ENCODE measurements at places on chromosomes 2 and 18. TPM values are rescaled to one million over a fixed set of nuclear protein-coding genes. Genes with fewer than 3 reads are reported as not detected.

GAREM2 gene
- total RNA-seq: 1.7 TPM

- peaks cover 17% of the 10 kb centered on the region for H3K4me1 ChIP-seq
- no peak overlapping the region for H3K27ac ChIP-seq
- DNase-seq: no peak
- no peaks in the 10 kb centered on the region for H3K27me3 ChIP-seq
- H3K36me3 ChIP-seq: 0 out of 2 replicates have a peak, but pooled peaks cover 16% of the 10 kb centered on the region
These were observed 4.2 kb downstream of the ZNF513 start for GRCh38 chr2:27376151-27376865.

DNA sequence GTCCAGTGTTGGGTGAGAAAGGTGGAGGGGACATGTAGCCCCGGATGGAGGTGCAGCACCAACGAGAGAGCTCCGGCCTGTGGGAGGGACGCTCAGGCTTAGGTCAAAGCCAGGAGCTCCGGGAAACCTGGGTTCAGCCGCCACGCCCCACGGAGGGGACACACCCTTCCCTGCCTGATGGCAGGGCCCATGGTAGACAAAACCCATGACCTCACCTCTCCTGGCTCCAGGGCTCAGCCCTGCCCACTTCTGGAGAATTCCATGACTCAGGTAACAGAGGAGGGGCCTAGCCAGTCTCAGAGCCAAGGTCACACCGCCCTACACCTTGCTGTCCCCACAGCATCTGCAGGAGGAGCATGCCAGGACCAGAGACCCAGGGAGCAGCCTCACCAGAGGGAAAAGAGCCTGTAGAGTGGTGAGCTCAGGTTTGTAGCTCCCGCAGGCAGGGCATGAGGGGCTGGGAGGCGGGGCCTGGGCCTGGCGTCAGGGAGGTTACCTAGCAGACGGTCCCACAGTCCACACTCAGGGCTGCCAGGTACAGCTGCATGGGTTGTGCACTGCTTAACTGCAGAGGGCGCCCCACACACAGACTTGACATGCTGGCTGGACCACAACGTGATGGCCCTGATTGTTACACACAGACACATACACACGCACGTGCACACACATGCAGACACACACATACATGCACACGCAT is 70.8 kb upstream of the SMAD7 start:
- DNase-seq: peak; percentile 86
- peaks cover 35% of the 10 kb centered on the region for H3K4me1 ChIP-seq
- H3K4me3 ChIP-seq: peak overlapping the region; percentile 56

GRCh38 chr18:25992566-25992965 is 97.8 kb downstream of the SS18 start:
- no peak overlapping the region for H3K4me3 ChIP-seq
- H3K27ac ChIP-seq: no peak overlapping the region
- no peaks in the 10 kb centered on the region for H3K27me3 ChIP-seq
- H3K36me3 ChIP-seq: no peaks in the 10 kb centered on the region
- H3K4me1 ChIP-seq: no peaks in the 10 kb centered on the region

DNA sequence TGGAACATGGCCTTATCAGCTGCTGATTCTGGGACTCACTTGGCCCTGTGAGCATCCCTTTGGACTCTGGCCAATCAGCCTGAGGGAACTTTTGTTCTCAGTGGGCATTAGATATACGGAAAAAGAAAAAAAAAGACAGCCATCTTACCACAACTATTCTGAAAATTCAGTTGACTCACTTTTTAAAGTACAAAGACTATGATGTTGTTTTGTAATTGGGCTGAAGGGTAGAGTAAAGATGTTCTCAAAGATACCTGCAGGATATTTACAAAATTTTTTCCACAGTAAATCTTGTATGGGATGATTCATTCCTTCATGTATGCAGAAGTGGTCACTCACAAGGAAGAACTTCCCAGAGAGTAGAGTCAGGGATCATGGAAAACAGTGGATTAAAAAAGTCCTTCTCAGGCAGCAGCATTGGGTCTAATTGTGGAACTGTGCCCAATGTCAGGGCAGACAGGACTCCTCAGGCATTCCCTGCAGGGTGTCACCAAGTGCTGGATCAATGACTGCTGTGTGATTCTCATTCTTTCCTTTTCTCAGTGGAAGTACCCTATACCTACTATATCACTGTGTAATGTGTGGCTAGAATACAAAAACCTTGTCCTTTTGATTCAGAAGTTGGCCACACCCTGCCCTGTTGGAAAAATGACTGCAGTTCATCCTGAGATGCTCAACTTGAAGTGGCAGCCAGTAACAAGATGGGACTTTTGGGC is 35.4 kb downstream of the SULT1C4 start:
- no peaks in the 10 kb centered on the region for H3K27me3 ChIP-seq
- peak overlapping the region; percentile 55 for H3K27ac ChIP-seq
- no peak overlapping the region for H3K4me3 ChIP-seq
- no peaks in the 10 kb centered on the region for H3K36me3 ChIP-seq

GKN1 gene
- not detected for total RNA-seq

DNA sequence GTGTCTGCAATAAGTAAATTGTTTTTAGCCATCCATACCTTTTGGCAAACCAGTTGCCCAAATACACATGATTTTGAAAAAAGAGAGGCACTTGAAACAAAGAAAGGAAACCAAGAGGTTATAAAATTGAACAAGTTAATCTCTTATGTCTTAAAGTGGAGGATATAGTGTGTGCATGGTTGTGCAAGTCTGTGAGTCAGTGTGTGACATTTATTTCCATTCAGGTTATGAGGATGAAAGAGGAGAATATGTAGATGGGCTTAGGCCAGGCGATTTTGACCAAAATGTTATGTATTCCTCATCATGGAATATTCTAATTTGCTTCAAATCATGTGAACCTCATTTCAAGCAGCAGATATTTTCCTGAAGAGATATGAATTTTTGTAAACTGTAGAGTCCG is 123.3 kb downstream of the SETBP1 start:
- H3K27ac ChIP-seq: no peak overlapping the region
- no peak for DNase-seq
- no peaks in the 10 kb centered on the region for H3K4me1 ChIP-seq
- H3K4me3 ChIP-seq: no peak overlapping the region
- H3K27me3 ChIP-seq: no peaks in the 10 kb centered on the region

LTBP1 gene
- 10.3 TPM for total RNA-seq

- no peaks in the 10 kb centered on the region for H3K36me3 ChIP-seq
- no peak overlapping the region for H3K4me3 ChIP-seq
- no peak for DNase-seq
- H3K4me1 ChIP-seq: no peaks in the 10 kb centered on the region
- H3K27me3 ChIP-seq: no peaks in the 10 kb centered on the region
These were observed 31.9 kb upstream of the BMPR2 start for GRCh38 chr2:202344178-202344577.

- H3K27me3 ChIP-seq: no peaks in the 10 kb centered on the region
- H3K4me1 ChIP-seq: peaks cover 70% of the 10 kb centered on the region
- peak overlapping the region; percentile 59 for H3K4me3 ChIP-seq
- H3K27ac ChIP-seq: peak overlapping the region; percentile 96
- no peak for DNase-seq
These were observed 74.5 kb downstream of the SPATS2L start for GRCh38 chr2:200380833-200381542.

GRCh38 chr2:23132000-23132399 is 253.0 kb upstream of the KLHL29 start:
- no peak for DNase-seq
- H3K27ac ChIP-seq: no peak overlapping the region
- no peak overlapping the region for H3K4me3 ChIP-seq
- H3K27me3 ChIP-seq: peaks cover 13% of the 10 kb centered on the region
- H3K4me1 ChIP-seq: no peaks in the 10 kb centered on the region

- no peaks in the 10 kb centered on the region for H3K36me3 ChIP-seq
- no peak for DNase-seq
- H3K27ac ChIP-seq: no peak overlapping the region
- H3K27me3 ChIP-seq: no peaks in the 10 kb centered on the region
- no peaks in the 10 kb centered on the region for H3K4me1 ChIP-seq
These were observed 75.4 kb downstream of the EXOC6B start for GRCh38 chr2:72750466-72750865.

GRCh38 chr18:61475931-61476330 is 142.7 kb downstream of the CDH20 start:
- no peak overlapping the region for H3K27ac ChIP-seq
- no peak overlapping the region for H3K4me3 ChIP-seq
- no peak for DNase-seq
- H3K27me3 ChIP-seq: peaks cover 51% of the 10 kb centered on the region
- no peaks in the 10 kb centered on the region for H3K4me1 ChIP-seq

GRCh38 chr2:904246-905024 is 46.2 kb upstream of the SNTG2 start:
- H3K4me3 ChIP-seq: no peak overlapping the region
- H3K27me3 ChIP-seq: peaks cover 67% of the 10 kb centered on the region
- no peak for DNase-seq
- H3K4me1 ChIP-seq: no peaks in the 10 kb centered on the region
- no peaks in the 10 kb centered on the region for H3K36me3 ChIP-seq

COL4A3 gene
- total RNA-seq: 2.2 TPM

- no peaks in the 10 kb centered on the region for H3K27me3 ChIP-seq
- peak overlapping the region; percentile 79 for H3K27ac ChIP-seq
- no peak overlapping the region for H3K4me3 ChIP-seq
- H3K4me1 ChIP-seq: peaks cover 43% of the 10 kb centered on the region
These were observed 165.6 kb upstream of the VRK2 start for GRCh38 chr2:57880967-57881366.

GRCh38 chr2:143333168-143333791 is 204.1 kb downstream of the ARHGAP15 start:
- H3K36me3 ChIP-seq: no peaks in the 10 kb centered on the region
- DNase-seq: no peak
- no peaks in the 10 kb centered on the region for H3K27me3 ChIP-seq
- no peak overlapping the region for H3K27ac ChIP-seq

TMEM214 gene
- total RNA-seq: 60.9 TPM

GRCh38 chr18:72411261-72411660 is 132.9 kb downstream of the CBLN2 start:
- H3K27me3 ChIP-seq: no peaks in the 10 kb centered on the region
- H3K27ac ChIP-seq: no peak overlapping the region
- no peak overlapping the region for H3K4me3 ChIP-seq
- no peaks in the 10 kb centered on the region for H3K36me3 ChIP-seq

DNA sequence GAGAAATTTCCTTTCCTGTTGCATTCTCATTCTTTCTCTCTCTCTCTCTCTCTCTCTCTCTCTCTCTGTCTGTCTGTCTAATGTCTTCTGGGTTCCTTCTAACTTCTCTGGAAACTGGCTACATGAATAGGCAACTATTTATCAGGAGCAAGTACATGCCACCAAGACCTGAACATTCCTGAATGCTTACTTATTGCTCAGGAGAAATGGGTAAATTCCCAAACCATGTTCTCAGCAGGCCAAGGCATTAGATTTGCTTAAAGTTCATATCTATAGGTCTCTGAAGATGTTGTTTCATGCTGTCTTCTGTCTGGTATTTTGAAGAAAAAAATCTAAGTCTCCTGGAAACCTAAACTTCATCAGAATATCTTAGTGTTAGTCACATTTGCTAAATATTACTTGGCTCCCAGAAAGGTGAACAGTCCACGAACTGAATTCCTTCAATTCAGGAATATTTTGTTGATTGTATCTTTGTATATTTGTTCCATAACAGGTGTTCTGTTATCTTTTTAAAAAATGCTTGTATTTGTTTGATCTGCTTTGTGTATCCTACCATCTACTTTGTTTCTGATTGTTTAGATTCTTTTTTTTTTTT is 77.2 kb upstream of the FIGN start:
- no peak overlapping the region for H3K4me3 ChIP-seq
- H3K4me1 ChIP-seq: no peaks in the 10 kb centered on the region
- H3K27ac ChIP-seq: no peak overlapping the region
- no peaks in the 10 kb centered on the region for H3K36me3 ChIP-seq
- no peaks in the 10 kb centered on the region for H3K27me3 ChIP-seq

GRCh38 chr2:69177785-69178636 is 165.0 kb downstream of the ANTXR1 start:
- H3K27ac ChIP-seq: peak overlapping the region; percentile 55
- no peaks in the 10 kb centered on the region for H3K36me3 ChIP-seq
- DNase-seq: peak; percentile 84
- peak overlapping the region; percentile 1 for H3K4me3 ChIP-seq
- peaks cover 15% of the 10 kb centered on the region for H3K4me1 ChIP-seq

DNA sequence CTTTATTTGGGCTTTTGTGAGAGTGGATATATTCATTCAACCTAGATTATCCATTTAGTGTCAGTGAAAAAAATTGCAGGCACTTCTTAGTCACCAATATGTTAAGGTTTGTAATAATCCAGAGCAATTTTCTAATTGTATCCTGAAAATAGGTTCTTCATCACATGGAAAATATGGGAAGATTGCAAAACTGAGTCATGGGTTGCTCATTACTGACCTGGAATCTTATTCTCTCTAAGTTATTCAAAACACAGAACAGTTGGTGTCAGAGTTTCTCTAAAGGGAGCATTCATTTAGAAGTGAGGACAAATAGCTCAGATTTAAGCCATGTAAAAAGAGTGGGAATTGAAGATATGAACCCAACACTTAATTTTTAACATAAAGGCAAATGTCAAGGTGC is 181.3 kb downstream of the IKZF2 start:
- H3K36me3 ChIP-seq: peaks cover 1% of the 10 kb centered on the region
- no peak overlapping the region for H3K27ac ChIP-seq
- no peak overlapping the region for H3K4me3 ChIP-seq
- H3K4me1 ChIP-seq: 0 out of 2 replicates have a peak, but pooled peaks cover 16% of the 10 kb centered on the region
- no peak for DNase-seq
- H3K27me3 ChIP-seq: no peaks in the 10 kb centered on the region

GRCh38 chr18:8938817-8939216 is 163.7 kb upstream of the NDUFV2 start:
- no peaks in the 10 kb centered on the region for H3K27me3 ChIP-seq
- peaks cover 38% of the 10 kb centered on the region for H3K4me1 ChIP-seq
- no peak overlapping the region for H3K27ac ChIP-seq
- H3K4me3 ChIP-seq: no peak overlapping the region

DNA sequence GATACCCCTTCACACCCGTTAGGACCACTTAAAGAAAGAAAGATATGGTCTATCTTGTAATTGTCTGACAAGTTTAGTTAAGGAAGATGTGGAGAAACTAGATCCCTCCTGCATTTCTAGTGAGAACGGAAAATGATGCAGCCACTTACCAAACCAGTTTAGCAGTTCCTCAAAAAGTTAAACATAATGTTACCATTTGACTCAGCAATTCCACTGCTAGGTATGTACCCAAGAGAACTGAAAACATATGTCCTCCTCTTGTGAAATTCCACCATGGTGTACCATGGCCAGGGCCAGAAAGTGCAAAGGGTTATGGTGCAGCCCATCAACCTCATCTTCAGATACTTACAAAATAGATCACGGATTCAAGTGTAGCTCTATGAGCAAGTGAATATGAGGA is 79.0 kb upstream of the ID2 start:
- H3K4me3 ChIP-seq: no peak overlapping the region
- peaks cover 53% of the 10 kb centered on the region for H3K27me3 ChIP-seq
- no peak for DNase-seq
- no peaks in the 10 kb centered on the region for H3K4me1 ChIP-seq

CCDC68 gene
- 2.9 TPM for total RNA-seq

GRCh38 chr2:53098696-53099078 is 668.9 kb upstream of the CHAC2 start:
- no peak for DNase-seq
- H3K27ac ChIP-seq: no peak overlapping the region
- H3K4me3 ChIP-seq: no peak overlapping the region
- H3K4me1 ChIP-seq: no peaks in the 10 kb centered on the region
- H3K27me3 ChIP-seq: no peaks in the 10 kb centered on the region
